Activated CD4-positive, alpha-beta T cell treated with anti-CD3 and anti-CD28 coated beads for 24 hours (primary cell): ENCODE measurements at places on chromosomes 4 and X.

- DNase-seq: no peak
Measured at GRCh38 chr4:69782651-69783310, 22.4 kb upstream of the SULT1B1 start.

GRCh38 chrX:136639506-136640176, 8.3 kb upstream of the CD40LG start:
- no peak for DNase-seq

GRCh38 chr4:72457158-72457557, 111.9 kb downstream of the ADAMTS3 start:
- DNase-seq: no peak

DNA sequence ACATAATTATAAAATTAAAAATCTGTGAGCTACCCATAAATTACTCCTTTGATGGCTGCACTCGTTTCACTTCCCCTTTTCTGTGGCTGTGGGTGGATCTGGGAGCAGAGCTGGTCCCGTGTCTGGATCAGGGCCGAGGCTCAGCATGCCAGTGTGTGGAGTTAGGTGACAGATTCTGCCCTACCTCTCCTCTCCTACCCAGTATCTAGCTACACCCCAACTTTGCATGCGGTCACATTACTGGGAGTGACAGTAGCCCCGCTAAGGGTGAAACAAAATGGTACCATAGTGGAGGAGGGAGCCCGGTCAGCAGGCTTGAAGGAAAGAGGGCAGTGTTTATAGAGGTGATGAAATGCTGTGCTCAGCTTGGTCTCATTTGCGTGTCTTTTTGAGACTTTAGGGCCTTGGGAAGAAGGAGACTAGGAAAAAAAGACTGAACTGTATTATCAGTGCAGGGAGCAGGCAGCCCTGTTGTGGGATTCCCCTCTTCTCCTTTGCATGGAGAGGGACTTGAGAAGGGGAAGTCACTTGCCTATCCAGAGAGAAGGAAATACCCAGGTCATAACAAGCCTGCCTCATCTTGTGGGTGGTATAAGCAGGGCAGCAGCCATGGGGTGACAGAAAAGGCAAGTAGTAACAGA, 48.4 kb downstream of the ARHGAP10 start:
- DNase-seq: no peak

DNA sequence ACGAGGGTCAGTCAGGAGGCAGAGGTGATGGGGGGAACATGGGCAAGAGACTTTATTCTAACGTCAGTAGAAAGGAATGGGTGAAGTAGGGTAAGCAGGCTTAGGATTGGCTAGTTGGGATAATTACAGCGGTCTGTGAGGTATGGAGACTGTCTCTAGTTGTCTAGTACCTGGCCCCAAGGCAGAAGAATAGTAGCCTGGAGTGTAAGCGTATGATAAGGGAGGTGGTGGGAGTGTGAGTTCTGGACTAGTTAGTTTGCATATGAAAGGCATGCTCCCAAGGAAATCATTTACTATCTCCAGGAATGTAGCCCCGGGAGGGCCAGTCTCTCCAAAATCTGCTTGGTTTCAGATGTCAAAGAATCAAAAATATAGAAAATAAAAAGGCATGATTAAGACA, 219.6 kb upstream of the ANXA3 start:
- DNase-seq: no peak

DNA sequence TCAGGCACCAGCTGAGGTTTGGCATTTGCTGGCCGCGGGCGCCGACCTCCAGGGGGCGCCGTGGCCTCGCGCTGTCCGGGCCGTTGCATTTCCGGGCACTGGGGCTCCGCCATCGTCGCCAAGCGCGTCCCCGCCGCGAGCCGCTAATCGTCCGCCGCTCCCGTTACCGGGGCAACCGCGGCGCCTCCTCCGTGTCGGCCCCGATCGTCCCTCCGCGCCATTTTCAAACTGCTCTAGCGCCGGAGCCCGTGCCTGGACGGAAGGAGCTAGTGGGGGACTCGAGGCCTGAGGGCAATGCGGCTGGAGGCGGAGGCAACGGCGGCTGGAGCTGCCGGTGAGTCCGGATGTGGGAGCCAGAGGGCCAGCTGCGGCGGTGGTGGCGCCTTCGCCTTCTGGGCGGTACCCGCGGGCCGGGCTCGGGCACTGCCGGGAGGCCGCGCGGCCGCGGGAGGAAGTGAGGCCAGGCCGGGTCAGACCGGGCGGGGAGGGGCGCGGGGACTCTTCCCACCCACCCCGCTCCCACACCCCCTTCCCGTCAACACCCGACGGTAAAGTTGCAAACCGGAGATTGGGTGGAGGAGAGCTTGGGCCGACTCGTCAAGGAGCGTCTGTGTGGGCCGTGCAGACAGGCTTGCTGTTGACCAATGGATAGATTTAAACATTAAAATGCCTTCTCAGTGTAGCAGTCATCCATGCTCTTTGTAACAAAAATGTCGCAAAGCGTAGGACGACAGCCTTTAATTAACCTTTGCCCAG, at the start of gene CEP135:
TSS of gene CEP135 (plus strand) at position 220 of the 756 bp plus-strand sequence. CDS start 3,186 bp downstream, outside the sequence.
- peak; percentile 83 for DNase-seq

DNA sequence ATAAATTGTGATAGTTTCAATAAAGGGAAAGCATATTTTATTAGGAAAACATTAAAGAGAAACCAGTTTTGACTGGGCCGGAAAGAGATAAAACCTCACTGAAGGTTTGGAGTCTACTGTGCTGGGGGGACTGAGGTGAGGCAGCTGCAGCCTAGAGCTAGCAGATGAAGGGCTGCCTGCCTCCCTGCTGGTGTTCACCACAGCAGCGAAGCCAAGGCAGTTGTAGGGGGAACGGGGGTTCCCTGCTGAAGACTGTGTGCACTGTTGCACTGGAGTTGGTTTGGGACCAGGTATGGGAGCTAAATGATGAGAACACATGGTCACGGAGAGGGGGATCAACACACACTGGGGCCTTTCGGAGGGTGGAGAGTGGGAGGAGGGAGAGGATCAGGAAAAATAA, 546.5 kb upstream of the SMIM31 start:
- DNase-seq: no peak

- no peak for DNase-seq
Measured at GRCh38 chr4:122895336-122895995, 26.9 kb downstream of the NUDT6 start.

DNA sequence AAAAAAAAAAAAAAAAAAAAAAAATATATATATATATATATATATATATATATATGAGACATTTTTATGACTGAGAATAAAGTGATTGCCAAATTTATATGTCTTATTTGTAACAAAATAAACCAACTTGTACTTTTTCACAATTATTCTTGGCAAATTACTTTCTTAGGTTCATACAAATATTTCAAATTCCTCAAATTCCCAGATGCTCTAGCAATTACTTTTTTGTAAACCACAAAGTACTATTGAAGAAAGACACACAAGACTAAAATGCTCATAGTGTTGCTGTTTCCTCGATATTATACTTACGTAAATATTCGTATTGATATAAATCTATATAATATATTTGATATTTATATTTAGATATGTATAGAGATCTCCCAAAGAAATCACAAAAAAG, 390.0 kb downstream of the FAT4 start:
- no peak for DNase-seq

DNA sequence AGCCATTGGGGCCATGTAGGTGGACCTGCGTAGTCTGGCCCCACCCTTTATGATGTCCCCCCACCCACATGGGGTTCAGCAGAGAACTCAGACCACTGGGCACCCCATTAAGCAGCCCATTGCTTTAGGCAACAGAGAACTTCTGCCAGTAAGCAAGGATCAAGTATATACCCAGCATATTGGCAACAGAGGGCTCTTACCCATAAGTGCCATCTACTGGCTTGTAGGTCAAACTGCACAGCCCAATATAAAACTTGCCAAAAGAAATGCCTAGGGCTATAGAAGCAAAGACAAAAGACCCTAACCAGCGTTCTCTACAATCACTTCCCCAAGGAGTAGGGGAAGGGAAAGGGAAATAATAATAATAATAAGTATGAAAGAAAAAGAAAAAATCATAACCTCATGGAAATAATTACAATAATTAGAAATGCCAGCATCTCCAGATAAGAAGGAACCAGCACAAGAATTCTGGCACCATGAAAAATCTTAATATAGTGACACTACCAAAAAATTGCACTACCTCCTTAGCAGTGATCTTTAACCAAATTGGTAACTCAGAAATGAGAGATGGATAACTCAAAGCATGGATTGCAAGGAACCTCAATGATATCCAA, 1090.7 kb downstream of the FAT4 start:
- DNase-seq: no peak

- no peak for DNase-seq
Measured at GRCh38 chr4:83138946-83139345, 24.4 kb upstream of the PLAC8 start.

DNA sequence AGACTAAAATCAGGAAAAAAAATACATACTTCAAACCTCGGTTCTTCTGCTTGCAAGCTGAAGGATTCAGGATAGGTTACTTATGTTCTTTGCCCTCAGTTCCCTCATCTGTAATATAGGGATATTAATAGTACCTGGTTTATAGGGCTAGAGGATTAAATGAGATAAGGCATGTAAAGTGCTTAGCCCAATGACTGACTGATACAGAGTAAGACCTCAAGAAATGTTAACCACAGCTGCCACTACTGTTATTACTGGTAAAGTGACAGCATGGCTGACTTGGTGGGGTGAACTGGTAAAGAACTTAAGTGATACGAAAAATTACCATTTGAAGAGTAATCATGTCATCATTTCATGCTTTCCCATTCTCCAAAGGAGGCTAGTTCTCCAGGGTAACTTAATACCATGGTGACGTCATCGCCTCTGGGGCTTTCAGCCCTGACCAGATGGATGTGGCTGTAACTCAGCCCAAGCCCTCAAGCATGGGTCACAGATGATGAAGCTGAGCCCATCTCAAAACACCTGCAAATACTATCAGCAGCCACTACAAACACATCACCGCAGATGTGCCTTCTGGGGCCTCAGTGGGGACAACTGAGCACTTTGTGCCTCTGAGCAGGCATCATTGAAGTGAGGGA, 44.5 kb upstream of the SCML1 start:
- no peak for DNase-seq

- no peak for DNase-seq
Measured at GRCh38 chrX:136626237-136626636, 21.7 kb upstream of the CD40LG start.

- DNase-seq: no peak
Measured at GRCh38 chr4:186780291-186781031, 56.8 kb upstream of the FAT1 start.

GRCh38 chr4:144507311-144508101, 138.4 kb upstream of the HHIP start:
- no peak for DNase-seq

- DNase-seq: no peak
Measured at GRCh38 chr4:48223633-48224295, 45.9 kb downstream of the TEC start.

DNA sequence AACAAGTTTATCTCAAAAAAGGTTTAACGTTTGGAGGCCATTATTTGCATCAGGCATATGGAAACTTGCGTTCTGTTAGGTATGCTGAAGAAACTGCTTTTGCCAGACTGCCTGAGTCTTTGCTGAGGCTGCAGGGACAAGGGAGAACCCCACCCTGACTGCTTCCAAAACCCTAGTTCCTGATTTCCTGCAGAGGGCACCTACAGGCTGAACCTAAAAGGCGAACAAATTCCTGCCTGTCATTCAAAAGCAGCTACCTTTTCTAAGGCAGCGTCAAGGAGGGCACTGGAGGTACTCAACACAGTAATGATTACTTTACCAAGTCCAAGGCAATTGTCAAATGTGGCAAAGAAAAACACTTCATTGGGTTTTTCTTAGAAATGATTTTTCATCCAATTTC, 578 bp upstream of the CORIN start:
- DNase-seq: no peak

- no peak for DNase-seq
Measured at GRCh38 chr4:11139871-11140270, 288.8 kb downstream of the HS3ST1 start.

GRCh38 chr4:172962564-172963353, 205.9 kb upstream of the GALNT7 start:
- no peak for DNase-seq

- DNase-seq: no peak
Measured at GRCh38 chrX:65635378-65635777, 32.1 kb upstream of the MSN start.

DNA sequence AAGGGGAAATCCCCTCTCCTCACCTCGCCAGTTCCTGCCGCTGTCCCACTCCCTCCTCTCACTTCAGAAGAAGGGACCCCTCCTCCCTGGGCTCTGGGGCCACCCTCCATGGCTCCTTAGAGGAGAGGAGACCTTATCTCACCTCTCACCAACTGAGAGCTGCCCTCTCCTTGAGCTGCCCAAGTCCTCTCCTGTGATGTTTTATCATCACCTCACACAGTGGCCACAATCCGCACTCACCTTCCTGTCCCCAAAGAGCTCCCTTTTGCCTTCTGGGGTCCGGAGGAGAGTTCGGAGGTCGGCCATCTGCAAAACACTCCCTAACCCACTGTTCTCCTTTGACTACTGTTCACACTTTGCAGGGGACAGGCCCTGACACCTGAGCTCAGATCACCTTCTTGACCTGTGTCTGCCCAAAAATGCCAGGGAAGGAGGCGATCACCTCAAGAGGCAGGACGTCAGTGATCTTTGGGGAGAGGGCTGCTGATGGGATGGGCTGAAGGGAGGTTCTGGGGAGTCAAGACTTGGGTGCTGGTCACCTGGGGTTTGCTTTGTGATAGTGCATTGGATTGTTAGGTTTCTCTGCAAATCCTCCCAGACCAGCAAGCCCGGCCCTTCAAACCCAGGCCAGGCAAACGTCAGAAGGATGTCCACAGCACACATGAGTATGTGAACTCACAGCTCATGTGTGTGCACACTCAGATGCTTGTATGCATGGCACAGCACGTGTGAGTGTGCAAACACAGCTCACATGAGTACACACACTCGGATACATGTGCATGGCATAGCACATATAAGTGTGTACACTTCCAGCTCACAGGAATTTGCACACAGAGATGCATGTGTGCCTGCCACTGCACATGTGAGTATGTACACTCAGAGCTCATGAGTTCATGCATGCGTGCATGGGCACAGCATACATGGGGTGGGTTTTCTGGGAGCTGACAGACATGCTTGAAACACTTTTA, 41.8 kb downstream of the HTRA3 start:
- DNase-seq: no peak

GRCh38 chrX:20383477-20383876, 116.8 kb upstream of the RPS6KA3 start:
- no peak for DNase-seq

GRCh38 chr4:182923366-182923765, 6.2 kb upstream of the DCTD start:
- DNase-seq: no peak

DNA sequence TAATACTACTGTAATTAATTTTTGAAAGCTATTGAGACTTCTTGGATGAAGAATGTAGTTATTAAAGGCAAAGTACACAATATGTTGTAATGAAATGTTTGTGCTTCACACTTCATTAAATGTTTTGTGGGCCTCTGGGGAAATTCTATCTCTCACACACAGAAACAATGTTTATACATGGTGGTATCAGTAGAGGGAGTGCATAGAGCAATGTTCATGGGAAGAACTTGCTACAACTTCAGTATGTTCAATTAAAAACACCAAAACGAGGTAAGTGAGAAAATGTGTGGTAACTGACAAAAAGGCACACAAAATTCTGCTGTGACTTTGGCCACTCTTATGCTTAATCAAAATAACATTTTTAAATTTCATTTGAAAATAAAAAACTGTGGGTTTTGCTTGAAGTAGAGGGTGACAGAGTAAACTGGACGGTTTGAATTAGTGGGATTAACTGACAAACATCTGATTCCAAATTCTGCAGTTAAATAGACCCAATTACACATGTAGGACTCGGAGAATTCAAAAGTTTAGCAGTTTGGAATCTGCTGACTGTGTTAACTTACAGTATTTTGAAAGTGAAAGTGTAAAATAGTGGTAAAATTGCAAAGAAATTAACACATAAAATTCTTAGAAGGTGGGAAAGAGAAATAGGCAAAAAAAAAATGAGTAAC, 111.4 kb upstream of the TTC29 start:
- DNase-seq: no peak

GRCh38 chr4:160514126-160514525, 1411.2 kb downstream of the RAPGEF2 start:
- no peak for DNase-seq
